Activated T-helper 1 cell treated with Interleukin-2 at 50 U/mL for 16 hours (primary cell): ENCODE measurements at places on chromosomes 6 and 20.

DNA sequence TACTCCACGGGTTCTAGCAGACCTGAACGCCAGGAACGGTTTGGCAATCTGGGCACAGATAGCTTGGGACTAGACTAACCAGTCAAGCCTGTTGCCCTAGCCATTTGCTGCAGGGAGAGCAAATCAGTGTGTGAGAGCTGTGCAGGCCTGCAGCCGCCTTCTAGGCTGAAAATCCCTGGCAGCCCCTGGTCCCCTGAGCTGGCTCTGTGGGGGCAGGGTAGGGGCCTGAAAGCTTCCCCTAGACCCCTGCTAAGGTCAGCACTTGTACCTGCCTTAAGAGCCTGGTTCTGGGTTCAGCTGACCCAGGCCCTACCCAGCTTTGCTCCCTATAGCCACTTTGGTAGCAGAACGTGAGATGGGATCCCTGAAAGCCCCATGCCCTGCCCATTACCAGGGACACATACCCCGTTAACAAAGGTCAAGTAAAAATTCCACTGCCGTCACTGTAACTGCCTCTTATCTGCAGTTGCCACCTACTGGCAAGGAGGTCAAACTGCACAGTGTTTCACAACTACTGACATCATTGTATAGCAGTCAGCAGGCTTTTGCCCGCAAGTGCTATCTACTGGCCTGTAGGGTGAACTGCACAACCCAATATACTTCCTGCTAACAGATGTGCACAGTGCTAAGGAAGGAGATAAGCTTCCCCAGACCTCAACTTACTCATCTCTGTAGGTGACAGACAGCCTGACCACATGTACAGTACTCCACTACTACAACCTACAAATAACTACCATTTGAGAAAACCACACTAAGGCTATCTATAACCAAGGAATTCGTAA lies 95.1 kb upstream of the OLIG3 start:
- DNase-seq, result peak; percentile 35

GRCh38 chr20:35571555-35571954 lies 29.7 kb downstream of the ERGIC3 start:
- no peak for DNase-seq

GRCh38 chr6:167678102-167679101 lies 148.3 kb upstream of the AFDN start:
- no peak for DNase-seq

DNA sequence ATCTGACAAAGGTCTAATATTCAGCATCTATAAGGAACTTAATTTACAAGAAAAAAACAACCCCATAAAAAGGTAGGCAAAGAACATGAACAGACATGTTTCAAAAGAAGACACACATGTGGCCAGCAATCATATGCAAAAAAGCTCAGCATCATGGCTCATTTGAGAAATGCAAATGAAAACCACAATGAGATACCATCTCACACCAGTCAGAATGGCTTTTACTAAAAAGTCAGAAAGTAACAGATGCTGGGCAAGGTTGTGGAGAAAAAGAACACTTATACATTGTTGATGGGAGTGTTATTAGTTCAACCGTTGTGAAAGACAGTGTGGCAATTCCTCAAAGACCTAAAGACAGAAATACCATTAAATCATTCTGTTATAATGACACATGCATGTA lies 289.9 kb upstream of the MMS22L start:
- DNase-seq, result no peak

- DNase-seq, result no peak
Measured at GRCh38 chr6:4323322-4323721, 187.9 kb upstream of the ECI2 start.

- DNase-seq, result no peak
Measured at GRCh38 chr6:11161031-11161956, 49.8 kb upstream of the ERVFRD-1 start.

GRCh38 chr20:34047917-34048316 lies 54.2 kb downstream of the RALY start:
- no peak for DNase-seq

- no peak for DNase-seq
Measured at GRCh38 chr20:4439461-4439860, 282.2 kb upstream of the PRND start.

GRCh38 chr20:37535443-37536132 lies 7.9 kb upstream of the BLCAP start:
- DNase-seq, result no peak

GRCh38 chr6:162962093-162962492 lies 234.3 kb downstream of the PACRG start:
- DNase-seq, result no peak

DNA sequence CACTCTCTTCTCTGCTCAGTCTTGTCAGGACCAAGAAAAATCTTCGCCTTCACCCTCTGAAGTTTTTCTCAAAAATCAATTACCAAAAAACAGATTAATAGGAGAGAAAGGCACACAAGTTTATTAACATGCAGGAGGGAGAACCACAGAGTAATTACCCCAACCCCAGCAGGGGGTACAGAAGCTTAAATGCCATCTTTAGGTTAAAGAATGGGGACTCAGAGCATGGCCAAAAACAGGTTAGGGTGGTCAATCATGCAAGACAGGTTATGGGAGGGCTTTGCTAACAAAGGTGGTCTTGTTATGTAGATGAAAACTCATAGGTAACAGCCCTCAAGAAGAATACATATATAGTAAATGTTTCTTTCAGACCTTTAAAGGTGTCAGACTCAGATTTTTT lies 100.5 kb upstream of the BTN3A2 start:
- no peak for DNase-seq

GRCh38 chr6:168355716-168356522 lies 36.3 kb upstream of the DACT2 start:
- DNase-seq, result no peak

DNA sequence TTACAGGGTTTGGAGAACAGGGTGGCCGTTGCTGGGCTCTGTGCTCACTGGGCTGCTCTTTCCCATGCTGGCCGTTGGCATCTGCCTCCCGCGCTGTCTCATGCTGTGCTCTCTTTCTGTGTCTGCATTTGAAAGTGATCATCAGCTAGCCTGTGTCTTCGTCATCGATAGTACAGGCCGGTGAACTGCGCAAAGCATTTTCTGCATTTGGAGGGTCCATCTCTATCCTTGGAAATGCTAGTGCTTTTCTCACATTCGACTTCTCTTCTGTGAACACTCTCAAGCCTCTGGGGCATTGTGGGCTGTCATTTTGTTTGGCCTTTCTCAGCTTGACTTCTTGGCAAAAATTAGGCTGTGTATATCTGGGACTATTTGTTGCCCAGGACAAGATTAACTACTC lies 6.8 kb upstream of the SNHG17 start:
- no peak for DNase-seq

- no peak for DNase-seq
Measured at GRCh38 chr6:125203395-125203794, 49.8 kb downstream of the TPD52L1 start.
